ENCODE measurements at places on chromosomes 6 and 20.

DNA sequence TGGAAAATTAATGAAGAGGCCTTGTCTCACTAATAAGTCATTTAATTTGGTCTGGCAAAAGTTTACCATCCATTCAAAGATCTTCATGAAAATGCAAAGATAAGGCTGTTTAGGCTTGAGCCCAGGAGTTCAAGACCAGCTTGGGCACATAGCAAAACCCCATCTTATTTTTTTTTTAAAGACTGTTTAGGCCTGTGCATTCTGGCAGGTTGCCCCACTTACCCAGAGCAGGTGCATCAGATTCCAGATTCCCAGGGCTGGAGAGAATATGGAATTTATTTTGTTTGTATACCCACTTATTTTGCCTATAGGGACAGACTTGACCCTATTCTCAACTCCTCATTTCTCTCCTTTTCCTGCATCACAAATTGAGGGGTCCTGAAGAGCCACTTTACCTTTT lies 5.7 kb downstream of the FOXO3 start:
- DNase-seq: peak; percentile 4

DNA sequence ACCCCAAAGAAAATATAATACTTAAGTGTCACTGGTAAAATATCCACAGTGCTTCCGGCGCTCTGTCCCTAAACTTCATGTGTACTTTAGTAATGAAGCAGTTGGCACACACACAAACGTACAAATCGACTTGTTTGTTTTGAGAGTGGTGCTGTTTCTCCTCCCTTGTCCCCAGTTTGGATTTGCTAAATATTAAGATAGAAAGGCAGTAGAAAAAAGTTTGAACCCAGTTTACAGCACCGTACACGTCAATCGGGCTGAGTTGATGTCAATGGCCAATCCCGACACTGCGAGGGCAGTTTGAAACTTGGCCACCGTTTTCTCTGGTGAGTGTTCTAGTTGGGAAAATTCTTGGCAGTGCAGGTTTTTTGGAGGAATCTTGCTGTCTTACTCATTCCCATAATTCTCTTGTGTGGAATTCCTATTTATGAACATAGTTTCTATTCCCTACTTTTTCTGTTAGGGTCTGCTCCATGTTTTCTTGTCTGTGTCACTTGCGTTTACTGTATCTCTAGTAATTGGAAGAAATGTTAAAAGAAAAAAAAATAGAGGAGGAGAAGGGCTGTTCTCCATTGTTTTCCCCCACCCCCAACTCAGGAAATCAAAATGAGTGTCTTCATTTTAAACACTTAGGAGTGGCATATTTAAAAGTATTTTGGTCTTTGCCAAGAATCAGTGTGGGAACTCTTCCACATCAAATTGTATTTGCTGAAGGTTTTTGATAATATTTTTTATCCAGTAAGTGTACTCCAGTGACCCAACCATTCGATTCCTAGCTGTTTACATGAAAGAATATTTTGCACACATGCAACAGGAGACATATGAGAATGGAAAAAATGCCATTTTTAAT lies 72.3 kb downstream of the OR2B2 start:
- peak; percentile 13 for DNase-seq

GRCh38 chr6:133337308-133337707 lies 96.2 kb downstream of the EYA4 start:
- DNase-seq: no peak

- no peak for DNase-seq
These were observed 140.2 kb downstream of the VEGFA start for GRCh38 chr6:43910149-43910637.

DNA sequence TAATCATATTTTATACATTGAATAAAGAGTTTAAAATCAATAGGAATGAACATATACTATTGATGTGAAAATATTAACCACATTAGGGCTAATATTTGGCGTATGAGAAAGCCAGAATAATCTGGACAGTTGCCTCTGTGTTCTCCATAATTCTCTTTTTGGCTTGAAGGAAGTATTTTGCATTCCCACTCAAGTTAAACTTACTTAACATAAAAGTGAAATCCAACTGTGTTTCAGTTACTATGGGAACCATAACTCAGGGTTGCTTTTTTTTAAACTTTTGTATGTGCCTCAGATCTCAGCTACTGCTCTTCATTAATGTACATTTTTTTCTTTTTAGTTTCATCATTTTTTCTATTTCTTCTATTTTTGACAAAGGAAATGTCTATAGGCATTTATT lies 479.8 kb downstream of the NKAIN2 start:
- no peak for DNase-seq

GRCh38 chr6:81876971-81877370 lies 124.5 kb upstream of the TENT5A start:
- DNase-seq: no peak

GRCh38 chr6:169292338-169293124 lies 38.9 kb upstream of the THBS2 start:
- DNase-seq: no peak

DNA sequence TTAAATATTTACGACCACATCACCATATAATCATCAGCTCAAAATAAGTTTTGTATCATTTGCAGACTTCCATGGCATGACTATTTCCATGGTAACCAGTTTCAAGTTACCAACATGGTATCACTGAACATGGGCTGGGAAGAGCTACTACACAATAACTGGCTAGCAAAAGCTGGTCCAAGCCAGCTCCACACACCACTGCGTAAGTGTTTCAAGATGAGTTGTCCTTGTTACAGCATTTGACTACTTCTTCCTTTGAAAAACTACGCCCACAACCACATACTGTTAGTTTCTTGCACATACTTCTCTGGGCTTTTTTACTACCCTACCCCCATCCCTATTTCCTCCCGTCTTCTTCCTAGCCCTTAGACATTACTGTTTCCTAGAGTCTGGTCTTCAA lies 8.5 kb downstream of the CD164 start:
- DNase-seq: no peak

GRCh38 chr6:122730775-122731386 lies 48.6 kb upstream of the FABP7 start:
- peak; percentile 29 for DNase-seq

GRCh38 chr20:22567944-22568871 lies 16.2 kb downstream of the FOXA2 start:
- DNase-seq: no peak

GRCh38 chr6:138455746-138456400 lies 43.4 kb downstream of the NHSL1 start:
- DNase-seq: no peak

- no peak for DNase-seq
These were observed 53.3 kb upstream of the KIF25 start for GRCh38 chr6:167944130-167944529.

DNA sequence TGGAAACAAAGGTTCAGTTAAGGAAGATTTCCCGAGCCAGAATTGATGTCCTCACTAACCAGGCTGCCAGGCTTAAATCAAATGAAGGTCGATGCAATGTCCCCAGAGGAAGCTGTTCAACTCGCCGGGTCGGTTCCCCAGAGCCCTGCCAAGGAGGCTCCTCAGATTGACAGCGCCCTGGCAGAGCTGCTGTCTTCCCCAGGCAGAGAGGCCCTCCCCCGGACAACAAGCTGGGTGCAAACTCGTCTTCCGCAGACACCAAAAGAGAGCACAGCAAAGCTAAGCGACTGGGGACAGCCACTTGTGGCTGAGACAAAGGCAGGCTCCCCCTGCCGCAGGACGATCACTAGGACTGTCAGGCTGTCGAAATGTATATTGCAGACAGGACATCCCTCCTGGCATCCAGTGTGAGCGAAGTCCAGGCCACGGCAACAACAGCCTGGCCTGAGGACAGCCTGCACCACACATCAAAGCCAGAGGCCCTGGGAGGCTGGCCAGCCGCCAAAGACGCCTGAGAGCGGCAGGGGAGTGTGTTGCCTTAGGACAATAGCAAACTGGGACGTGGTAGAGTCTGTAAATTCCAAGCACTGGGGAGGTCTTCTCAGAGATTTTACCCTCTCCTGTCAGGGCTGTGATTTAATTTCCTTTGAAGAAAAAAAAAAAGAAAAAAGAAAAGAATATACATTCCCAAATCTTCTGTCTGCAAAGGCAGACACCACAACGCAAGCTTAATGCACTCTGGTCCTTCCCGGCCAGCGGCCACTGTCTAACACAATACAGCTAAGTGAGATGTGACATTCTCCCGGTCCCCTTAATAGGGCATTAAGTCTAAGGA lies 99.1 kb downstream of the HIVEP2 start:
- DNase-seq: peak; percentile 2

DNA sequence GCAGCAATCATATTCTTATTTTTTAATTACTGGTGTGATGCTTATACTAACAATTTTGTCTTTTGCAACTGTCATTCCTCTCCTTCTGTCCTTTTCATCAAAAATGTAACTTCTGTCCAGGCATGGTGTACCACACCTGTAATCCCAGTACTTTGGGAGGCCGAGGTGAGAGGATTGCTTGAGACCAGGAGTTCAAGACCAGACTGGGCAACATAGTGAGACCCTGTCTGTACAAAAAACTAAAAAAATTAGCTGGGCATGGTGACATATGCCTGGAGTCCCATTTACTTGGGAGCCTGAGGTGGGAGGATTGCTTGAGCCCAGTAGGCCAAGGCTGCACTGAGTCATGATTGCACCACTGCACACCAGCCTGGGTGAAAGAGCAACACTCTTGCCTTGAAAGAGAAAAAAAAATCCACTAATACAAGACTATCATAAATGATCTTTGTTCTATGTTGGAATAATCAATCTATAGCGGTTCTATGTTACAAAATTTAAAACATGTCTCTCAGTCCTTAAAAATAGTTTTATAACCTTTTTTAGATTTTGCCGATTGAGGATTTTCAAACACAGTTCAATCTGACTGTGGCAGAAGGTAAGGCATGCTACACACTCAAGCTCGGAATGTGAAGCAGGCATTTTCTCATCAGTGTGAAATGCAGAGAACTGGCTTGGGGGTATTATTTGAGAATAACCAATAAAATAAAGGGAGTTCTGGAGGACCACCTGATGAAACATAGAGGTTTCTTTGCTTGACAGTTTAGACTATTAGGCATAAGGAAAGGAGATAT lies 70.4 kb downstream of the ENPP1 start:
- no peak for DNase-seq

- peak; percentile 70 for DNase-seq
These were observed 26.0 kb downstream of the PTGIS start for GRCh38 chr20:49541733-49542513.

DNA sequence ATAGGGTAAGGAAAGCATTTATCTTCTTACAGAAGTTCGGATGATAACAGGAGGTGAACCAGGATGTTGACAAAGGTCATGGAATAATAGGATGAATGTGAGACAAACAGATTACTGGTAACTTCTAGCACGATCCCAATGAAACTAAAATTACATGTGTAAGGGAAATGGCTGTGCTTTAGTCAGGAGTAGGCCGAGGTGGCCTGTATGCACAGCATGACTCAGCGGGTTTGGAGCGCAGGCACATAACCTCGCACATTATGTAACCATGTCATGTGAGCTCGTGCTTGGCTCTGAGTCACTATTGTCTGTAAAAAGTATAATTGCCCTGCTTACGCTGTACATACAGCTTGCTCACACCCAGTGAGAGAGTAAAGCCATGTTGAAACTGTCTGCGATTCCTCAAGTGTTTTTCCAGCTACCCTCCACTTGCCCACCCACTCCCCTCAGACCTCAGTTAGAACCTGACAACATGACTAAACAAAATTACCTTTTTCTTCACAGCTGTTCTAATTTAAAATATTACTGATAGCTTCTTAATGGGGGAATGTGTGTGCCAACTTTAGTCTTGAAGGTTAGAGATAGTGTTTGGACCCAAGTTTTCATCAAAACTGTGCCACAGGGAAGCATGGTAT lies 8.2 kb downstream of the CYB5R4 start:
- no peak for DNase-seq

DNA sequence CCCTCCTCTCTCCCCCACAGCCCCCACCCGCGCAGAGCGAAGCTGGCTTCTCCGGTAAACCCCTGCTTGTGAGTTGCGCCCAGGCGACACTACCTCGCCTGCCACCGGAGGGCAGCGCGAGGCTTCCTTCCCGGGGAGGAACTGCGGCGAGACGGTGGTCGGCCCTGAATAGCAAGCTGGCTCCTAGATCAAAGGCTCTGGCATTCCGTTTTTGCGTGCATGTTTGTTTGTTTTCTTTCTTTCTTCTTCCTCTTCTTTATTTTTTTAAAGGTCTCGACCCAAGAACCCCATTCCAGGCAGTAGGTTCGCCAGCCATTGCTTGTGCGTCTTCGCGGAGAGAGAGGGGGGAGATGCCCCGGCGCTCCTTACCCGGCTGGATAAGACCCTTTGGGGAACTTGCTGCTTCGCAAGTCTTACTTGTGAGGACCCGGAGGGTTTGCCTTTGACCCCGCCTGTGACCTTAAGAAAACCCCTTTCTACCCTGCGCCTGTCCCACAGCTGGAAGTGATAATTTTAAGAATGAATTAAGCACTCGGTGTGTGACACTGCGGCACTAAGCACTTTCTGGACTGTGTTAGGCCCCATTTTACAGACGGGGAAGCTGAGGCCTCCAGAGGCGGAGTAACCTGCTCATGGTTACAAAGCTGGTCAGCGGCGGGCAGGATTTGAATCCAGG lies 92.7 kb upstream of the SIRPA start:
- DNase-seq: peak; percentile 27

- DNase-seq: no peak
These were observed 33.0 kb upstream of the SLCO4A1 start for GRCh38 chr20:62609279-62609720.

GRCh38 chr6:91487696-91488392 lies 901.0 kb upstream of the MAP3K7 start:
- no peak for DNase-seq

DNA sequence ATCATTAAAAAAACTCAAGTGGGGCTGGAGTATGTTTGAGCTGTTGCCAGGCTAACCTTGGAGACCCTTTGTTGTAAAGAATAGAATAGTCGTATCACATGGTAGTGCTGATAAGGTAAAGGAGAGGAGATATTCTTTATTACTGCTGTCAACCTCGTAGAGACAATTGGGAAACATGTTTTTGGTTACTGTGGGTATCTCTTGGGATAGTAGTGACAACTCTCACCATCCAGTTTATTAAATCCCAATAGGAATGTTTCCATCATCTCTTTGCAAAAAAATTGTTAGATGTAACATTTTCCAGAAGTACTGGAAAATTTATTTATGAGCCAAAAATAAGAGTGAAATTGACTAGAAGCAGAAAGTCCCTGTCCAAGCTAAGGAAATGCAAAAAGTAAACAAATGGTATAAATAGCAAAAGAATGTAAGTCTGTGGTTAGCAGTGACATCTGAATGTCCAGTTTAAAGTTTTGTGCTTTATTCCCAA lies 829.3 kb upstream of the CITED2 start:
- DNase-seq: peak; percentile 52

DNA sequence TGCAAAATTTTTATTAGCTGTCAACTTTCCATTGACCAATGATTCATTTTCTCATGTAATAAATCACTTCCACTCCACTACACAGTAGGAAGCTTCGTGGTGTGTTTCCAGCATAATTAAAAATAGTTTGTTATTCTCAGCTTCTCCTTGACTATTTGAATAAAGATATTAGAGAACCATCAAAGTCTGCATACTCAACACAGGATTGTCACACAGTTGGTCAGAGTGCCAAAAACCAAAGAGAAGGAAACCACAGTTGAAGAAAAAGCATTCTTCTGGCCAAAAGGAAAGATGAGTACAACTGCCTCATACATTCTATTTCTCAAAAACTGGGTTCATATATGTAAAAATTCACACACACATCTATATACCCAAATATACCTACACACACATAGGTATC lies 455.1 kb upstream of the HSF2 start:
- DNase-seq: no peak

- no peak for DNase-seq
These were observed 41.1 kb downstream of the PTPN1 start for GRCh38 chr20:50551288-50551687.

All from NCI-H1092 treated with DMSO at 0.1 percent for 48 hours (cell line).